ENCODE measurements at places on chromosomes 11 and 22.

GRCh38 chr22:17106785-17107546 is 14.2 kb downstream of the TMEM121B start:
- DNase-seq, result peak; percentile 75

- DNase-seq, result no peak
Observed at GRCh38 chr11:19234231-19234817, 6.4 kb downstream of the E2F8 start.

- peak; percentile 32 for DNase-seq
Observed at GRCh38 chr11:31641477-31642062, 132.0 kb downstream of the ELP4 start.

GRCh38 chr11:93589347-93589746 is 46.2 kb upstream of the SMCO4 start:
- DNase-seq, result no peak

- no peak for DNase-seq
Observed at GRCh38 chr11:70021586-70021985, 56.5 kb upstream of the ANO1 start.
